Stimulated activated CD8-positive, alpha-beta memory T cell treated with anti-CD3 and anti-CD28 coated beads, Interleukin-7, amount 100 ng/mL, for 4 hours (primary cell): ENCODE measurements at places on chromosomes 16 and 17.
A peak's percentile ranks its signal among the peaks of the same experiment; 100 is the strongest.

GRCh38 chr17:19410091-19410490 lies 941 bp upstream of the RNF112 start:
- DNase-seq = no peak

- peak; percentile 18 for DNase-seq
Observed at GRCh38 chr17:45432405-45433158, at the start of gene ARHGAP27. ARHGAP27 (minus strand) TSS chr17:45432870; CDS start chr17:45430279, 2,591 bp downstream.

DNA sequence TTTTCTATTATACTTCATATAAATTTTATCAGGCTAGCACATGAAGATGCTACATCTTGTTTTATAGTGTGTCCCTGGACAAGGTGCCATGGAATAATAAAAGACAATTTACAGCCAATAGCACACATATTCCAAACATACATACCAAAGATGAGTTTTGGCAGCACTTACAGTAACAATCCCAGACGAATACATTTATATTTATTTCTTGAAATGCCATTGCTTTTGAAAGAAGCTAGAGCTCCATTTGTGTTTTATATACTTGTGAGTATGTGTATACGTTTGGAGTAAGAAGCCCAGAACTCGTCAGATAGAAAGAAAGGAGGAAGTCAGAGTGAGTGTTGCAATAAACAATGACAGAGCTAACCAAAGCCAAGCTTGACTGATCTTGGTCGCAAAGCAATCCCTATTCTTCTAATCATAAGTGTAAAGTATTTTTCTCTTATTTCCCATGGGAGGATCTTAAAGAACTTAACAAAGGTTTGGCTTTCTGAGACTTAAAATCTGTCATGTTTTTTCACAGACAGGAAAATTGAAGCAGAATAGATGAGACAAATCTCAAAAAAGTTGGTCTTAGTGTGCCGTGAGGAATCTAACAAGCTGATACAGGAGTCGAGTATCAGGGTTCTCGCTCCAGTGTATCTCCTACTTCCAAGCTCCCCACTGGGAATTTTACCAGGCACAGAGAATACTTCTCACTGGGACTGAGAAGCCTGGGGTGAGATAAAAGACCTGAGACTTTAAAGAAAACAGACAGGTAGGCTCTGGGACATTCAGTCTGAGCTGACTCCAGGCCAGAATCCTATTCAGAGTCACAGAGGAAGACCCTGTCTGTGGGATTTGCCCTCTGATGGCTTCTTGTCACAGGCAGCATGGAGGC lies 175.4 kb downstream of the AATF start:
- no peak for DNase-seq

GRCh38 chr16:3503523-3503922 lies 2.7 kb downstream of the CLUAP1 start:
- DNase-seq = peak; percentile 35

DNA sequence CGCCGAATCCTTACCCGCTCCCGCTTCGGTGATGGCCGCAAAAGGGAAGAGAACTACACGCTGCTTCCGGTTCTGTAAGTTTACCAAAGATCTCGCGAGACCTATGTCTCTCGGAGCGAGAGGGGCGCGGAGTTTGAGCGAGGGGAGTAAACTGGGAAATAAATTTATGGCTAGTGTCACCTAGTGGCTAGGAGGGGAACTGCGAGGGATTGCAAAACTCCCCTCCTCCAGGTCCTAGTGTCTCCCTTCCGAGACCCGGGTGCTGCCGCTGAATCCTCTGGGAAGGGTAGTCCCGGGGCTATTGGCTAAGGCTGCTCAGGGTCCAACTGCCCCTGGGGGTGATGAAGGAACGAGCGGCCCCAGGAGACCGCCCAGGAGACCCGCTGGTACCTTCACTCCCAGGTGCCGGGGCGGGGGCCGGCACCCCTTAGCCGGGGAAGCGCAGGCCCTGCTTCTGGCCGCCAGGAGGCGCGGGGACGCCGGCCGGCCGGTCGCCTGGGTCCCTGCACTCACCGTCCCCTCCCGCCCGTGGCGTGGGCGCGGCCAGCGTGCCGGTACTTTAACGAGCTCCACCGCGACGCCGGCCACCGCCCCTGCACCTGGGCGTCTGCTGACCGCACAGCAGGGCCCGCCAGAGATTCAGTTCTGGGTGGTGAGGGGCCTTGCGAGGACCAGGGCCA lies at the start of gene RPL26:
Gene RPL26 (minus strand): TSS at position 51 of the 680 bp plus-strand sequence. CDS start 883 bp downstream, outside the sequence.
- DNase-seq = peak; percentile 96

DNA sequence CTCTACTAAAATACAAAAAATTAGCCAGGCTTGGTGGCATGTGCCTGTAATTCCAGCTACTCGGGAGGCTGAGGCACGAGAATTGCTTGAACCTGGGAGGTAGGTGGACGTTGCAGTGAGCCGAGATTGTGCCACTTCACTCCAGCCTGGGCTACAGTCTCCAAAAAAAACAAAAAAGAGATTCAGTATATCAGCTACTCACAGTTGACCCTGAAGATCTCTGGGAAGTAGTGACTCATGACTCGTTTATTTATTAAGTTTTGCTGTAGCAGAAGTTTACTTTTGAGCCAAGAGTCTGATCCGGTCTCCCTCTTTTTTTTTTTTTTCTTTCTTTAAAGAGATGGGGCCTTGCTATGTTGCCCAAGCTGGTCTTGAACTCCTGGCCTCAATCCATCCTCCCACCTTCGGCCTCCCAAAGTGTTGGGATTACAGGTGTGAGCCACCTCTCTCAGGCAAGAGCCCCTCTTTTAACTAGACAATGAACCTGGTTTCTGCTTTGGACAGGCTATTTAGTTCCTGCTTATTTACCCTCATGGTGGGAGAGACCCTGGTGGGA lies 4.4 kb downstream of the MVP start:
- no peak for DNase-seq

GRCh38 chr16:2026461-2027023 lies at the start of gene NHERF2:
NHERF2 (plus strand) TSS chr16:2026902; CDS start chr16:2027006, 104 bp downstream.
- no peak for DNase-seq

- no peak for DNase-seq
Observed at GRCh38 chr17:4940555-4941318, 669 bp downstream of the RNF167 start.

DNA sequence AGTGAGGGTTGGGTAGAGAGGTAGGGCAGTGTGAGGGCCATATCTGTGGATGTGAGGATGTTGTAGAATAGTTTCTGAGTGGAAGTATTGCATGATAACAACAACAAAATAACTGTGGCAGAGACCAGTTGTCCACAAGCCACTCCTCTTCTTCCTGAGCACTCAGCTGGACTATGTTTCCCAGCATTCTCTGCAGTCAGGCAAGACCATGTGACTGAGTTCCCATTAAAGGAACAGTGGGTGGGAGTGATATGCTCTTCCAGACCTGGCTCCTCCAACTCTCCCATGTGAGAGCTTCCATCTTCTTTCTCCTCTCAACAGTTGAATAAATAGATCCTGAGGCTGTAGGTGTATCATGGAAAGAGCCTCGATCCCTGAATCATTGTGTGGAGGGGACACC lies 272.4 kb downstream of the CBLN1 start:
- DNase-seq = no peak

DNA sequence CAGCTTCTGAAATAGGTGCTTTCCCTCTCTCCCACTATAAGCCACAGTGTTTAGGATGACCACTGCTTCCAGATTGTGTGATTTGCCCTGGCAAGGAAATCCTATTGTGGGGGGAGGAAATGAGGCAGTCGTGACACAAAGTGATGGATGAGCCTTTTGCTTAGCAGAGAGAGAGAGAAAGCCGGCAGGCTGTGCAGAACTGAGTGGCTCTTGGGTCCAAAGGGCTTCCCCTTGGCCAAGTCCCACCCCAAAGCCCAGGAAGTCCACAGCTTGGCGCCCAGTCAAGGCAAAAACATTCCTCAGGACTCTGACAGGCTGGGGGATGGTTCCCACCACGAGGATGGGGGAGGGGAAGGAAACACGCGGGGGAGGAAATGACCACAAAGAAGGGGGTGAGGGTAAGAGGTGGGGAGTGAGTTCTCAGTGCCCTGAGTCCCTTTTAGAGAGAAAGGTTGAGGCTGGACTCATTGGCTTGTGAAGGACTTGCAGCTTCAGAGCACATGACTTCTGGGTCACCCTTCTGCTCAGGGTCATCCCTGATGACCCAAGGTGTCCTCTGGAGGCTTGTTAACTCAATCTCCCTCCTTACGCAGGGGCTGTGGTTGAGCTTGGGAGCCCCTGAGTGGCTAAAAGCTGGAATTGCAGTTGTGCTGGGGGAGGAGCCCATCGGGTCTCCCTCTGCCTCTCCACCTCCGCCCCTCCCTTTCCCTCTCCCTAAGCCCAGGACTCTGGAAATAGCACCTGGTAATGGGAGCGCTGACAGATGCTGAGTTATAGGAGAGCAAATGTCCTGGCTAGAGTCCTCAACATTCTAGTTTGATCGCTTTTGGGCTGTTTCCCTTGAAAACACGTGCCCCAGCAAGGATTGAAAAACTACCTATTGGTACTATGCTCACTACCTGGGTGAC lies 10.3 kb upstream of the MSL1 start:
- DNase-seq = peak; percentile 53

DNA sequence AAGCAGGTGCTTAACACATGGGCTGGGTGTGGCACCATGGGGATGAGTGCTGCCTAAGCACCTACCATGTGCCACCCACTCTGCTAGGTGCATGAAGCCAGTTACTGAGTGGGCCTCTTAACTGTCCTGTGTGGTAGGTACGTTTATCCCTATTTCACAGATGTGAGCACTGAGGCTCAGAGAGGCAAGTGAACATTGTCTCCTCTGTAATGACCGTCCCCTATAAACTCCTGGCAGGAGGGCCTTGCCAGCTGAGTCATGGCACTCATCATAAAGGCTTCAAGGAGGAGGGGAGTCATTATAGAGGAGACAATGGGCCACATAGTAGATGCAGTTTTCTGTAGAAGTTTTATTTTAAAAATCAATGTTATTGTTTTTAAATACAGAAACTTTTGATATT lies 79.1 kb downstream of the RAB11FIP4 start:
- no peak for DNase-seq

DNA sequence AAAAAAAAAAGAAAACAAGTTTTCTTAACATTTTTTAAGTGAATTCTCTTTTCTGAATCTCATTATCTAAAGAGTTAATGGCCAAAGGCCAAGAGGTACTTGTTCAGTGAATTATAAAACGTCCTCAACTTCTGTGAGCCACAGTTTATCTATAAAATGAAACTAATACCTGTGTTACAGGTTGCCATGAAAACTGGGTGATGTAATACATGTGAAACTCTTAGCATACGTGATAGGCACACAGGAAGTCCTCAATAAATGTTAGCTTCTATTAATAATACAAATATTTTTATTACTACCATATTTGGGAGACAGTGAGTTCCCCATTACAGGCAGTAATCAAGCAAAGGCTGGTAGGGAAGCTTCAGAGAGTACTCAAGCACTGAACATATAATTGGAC lies 13.5 kb upstream of the INPP5K start:
- DNase-seq = no peak

DNA sequence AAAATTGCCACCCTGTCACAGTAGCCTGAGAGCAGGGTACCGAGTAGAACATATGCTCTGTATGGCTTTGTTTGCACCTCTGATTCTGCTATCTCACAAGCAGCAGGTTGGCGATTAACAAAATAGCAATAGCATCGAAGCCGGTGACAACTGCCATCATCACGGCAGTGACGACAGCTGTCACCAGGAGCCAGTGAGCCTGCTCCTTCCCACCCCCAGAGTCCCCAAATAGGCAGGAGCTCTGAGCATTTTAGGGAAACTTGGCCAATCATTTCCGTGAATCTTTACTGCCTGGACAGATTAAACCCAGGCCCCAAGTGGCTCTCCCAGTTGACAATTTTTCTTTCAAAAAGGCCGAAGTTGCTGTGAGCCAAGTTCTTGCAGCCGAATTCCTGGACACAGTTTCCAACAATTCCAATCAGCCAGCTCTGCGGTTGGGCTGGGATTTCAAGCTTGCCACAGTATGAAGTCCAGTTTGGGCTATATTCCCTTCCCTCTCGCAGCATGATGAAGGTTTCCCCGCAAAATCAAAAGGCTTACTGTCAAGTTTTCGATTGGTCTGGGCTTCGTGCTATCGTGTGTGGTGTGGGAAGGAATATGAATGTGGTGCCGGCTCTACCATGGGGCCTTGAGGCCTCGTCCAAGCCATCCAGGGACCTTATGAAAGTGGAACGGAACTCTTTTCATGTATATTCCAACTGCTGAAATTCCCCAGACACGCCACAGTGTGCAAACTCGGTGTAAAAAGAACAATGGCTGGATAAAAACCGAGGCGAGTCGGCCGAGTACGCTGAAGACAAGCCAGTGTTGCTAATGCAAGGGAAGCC lies 186.6 kb downstream of the C16orf78 start:
- no peak for DNase-seq

GRCh38 chr17:2631211-2631610 lies 37.8 kb downstream of the PAFAH1B1 start:
- DNase-seq = no peak

DNA sequence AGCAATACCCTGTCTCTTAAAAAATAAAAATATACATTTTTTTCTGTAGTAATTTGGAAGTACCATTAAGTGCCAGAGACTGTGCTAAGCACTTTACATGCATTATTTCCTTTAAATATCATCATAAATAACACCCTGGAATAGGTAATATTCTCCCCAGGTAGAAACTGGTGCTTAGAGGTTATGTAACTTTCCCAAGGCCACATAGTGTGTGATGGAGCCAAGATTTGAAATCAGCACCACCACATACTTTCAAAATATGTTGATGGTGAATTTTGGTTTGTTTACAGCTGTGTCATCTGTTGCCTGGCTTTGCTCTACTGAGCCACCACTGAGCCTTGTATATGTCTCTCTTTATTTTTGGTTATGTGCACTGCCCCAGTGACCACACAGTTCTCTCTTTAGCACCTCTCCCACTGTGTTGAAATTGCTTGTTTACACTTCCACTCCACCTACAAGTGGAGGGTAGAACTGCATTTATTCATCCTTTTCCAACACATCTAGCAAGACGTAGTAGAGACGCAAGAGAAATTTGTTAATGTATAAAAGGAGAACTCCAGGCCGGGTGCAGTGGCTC lies 19.0 kb upstream of the NBR1 start:
- no peak for DNase-seq

- DNase-seq = no peak
Observed at GRCh38 chr17:82195675-82196672, 16.7 kb downstream of the CCDC57 start.

- DNase-seq = no peak
Observed at GRCh38 chr16:77856438-77857160, 68.2 kb downstream of the VAT1L start.

DNA sequence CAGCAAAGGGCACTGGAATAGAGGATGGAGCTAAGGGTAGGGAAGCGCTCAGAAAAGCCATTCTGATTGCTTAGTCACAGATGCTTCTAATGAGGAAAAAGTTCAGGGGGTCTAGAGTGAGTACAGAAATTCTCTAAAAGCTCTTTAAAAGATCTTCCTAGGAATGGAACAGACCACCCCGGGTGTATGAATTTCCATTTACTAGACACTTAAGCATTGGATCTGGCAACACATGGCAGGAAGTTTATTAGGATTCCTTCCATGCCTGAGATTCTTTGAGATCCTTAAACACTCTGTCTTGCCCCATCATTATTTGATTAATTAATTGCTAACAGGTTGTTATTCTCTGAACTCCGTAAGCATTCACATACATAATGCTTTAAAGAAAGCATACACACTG lies 8.5 kb downstream of the KRTAP9-7 start:
- DNase-seq = no peak

- no peak for DNase-seq
Observed at GRCh38 chr16:62102588-62102987, 66.3 kb upstream of the CDH8 start.
